Stimulated activated CD8-positive, alpha-beta memory T cell treated with anti-CD3 and anti-CD28 coated beads, Interleukin-15, amount 100 ng/mL, for 4 hours (primary cell): ENCODE measurements at places on chromosomes 3 and 15.

- no peak for DNase-seq
Measured at GRCh38 chr3:108301695-108302404, 5.5 kb downstream of the HHLA2 start.

DNA sequence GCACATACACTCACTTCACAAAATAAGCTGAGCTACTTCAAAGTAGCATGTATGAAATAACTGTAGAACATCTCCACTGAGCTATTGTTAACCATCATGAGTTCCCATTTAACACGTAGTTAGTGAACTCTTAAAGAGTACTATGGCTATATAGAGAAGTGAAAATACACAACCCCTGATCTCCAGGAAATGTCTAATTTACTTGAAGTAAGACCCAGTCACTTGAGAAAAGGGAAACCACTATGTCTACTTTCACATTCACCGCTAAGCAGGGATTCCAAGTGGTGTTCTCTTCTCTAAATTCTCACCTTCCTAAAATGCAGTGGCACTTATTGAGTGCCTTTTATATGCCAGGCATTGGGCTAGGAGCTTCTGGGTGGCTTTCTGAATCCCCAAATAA is 35.0 kb upstream of the COLQ start:
- no peak for DNase-seq

DNA sequence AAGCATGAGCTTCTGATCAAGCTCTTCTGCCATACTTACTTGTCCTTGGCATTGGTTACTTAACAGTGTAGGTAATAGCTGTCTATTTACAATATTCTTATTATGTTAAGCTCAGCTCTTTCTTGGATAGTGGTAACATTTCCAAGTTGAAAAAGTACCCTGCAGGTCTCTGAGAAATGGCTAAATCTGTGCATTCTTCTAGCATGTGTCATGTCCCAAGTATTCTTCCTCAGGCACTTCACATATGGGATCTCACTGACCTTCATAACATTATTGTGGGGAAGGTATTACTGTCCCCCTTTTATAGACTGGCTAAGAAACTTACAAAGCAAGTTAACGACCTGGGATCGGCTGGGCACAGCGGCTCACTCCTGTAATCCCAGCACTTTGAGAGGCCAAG is 236.1 kb downstream of the RORA start:
- no peak for DNase-seq

DNA sequence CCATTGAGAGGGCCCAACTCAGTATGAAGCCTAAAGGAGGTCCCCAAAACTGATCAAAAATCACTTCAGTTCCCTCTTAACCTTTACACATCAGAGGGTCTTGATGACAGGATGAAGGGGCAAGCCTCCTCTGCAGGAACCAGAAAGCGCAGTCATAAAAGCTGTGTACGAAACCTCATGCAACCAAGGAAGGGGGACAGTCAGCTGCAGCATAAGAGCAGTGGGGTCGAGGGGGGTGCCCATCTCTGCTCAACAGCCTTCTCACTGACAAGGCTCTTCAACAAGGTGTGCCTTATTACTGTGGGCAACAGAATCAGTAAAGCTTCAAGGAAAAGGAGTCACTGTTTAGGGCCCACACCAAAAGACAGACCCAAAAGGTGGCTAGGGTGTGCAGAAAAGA is 3.9 kb downstream of the POC1A start:
- no peak for DNase-seq

GRCh38 chr15:95196176-95196915 is 965.0 kb downstream of the MCTP2 start:
- no peak for DNase-seq

- no peak for DNase-seq
Measured at GRCh38 chr3:150691414-150692040, 12.2 kb downstream of the ERICH6 start.

DNA sequence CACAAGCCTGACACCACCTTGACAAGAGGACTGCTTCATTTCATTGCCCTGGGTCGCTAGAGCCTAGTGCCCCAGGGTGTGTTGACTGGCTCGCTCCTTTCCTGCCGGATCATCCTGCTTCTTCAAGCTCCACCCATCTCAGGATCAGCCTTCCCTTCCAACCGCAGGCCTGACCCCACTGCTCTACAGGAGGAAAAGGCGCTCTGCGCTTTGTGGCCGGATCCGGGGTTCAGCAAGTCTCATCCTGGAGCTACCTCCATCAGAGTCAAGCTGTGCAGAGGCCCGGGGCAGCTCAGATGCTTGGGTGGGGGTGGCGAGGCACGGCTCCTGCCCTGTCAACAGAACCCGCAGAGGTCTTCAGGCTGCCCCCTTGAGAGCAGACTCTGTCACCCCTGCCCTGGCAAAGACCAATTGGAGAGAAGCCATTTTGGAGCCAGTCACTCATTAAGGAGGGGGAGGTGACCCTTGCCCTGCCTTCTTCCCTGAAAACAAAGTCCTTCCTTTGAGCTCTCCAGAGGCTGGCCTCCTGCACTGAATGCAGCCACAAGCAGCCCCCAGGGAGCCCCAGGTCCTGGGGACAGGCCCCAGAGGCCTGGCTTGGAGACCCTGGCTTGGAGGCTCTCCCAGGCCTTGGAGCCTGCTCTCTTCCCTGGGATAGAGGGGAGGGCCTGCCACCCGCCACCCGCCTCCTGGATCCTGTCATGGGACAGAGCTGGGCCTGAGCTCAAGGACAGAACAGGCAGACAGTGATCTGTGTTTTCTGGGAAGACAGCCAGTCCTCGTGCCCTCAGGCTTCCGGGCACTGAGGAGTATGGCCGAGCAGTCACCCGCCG is 80.3 kb downstream of the CPN2 start:
- DNase-seq: no peak

GRCh38 chr3:195182470-195182795 is 88.5 kb downstream of the XXYLT1 start:
- DNase-seq: no peak

- no peak for DNase-seq
Measured at GRCh38 chr3:31974471-31974870, 6.6 kb downstream of the OSBPL10 start.

GRCh38 chr3:145307272-145307671 is 853.7 kb downstream of the PLOD2 start:
- DNase-seq: no peak

GRCh38 chr15:98324341-98324970 is 323.9 kb upstream of the IGF1R start:
- no peak for DNase-seq
